COR-L47 (cell line): ENCODE measurements at places on chromosomes 5 and 9.

DNA sequence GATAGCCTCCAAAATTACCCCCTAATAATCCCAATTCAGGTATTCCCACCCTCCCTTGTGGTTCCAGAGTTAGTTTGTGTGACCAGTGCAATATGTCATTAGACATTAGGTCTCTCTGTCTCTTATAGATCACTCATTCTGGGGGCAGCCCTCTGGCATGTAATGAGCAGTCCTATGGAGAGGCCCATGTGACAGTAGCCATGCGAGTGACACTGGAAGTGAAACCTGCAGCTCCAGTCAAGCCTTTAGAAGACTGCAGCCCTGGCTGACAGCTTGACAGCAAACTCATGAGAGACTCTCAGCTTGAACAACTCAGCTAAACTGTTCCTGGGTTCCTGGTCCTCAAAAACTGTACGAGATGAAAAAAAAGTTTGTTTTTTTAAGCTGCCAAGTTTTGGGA lies 54.0 kb upstream of the HSPB3 start:
- no peak for DNase-seq

- peak; percentile 8 for DNase-seq
These were observed 20.7 kb downstream of the PTPN3 start for GRCh38 chr9:109477258-109478050.

DNA sequence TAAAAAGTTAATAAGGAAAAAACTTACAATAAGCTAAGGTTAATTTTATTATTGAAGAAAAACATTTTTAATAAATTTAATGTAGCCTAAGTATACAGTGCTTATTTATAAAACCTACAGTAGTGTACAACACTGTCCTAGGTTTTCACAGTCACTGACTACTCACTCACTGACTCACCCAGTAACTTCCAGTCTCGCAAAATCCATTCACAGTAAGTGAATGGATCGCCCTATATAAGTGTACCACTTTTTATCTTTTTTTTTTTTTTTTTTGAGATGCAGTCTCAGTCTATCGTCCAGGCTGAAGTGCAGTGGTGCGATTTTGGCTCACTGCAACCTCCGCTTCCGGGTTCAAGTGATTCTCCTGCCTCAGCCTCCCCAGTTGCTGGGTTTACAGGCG lies 47.7 kb downstream of the FNIP1 start:
- DNase-seq = no peak

- no peak for DNase-seq
These were observed 60.5 kb downstream of the CDC42SE2 start for GRCh38 chr5:131324303-131324702.

DNA sequence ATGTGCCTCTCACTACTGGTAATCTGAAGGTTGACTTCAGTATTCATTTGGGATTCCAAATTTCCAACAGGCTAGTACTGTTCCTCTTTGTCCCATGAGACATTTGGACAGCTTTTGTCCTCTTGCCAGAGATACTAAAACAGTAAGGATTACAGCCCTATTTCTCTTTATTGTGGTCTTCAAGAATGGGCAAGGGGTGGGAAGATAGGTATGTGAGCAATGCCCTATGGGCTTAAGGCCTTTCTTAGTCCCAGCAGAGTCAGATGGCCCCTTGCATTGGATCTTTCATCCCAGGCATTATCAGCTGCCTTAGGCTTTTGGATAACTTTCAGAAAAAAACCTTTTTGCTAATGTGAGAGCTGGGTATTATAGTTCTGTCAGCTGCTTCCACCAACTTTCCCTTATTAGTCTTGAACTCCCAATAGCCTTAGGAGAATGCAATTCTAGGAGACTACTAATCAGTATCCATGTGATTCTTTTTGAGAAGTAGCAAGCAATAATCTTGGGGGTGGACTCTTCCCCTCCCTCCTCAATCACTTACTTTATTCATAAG lies 361.1 kb upstream of the NUDT12 start:
- no peak for DNase-seq

GRCh38 chr5:55925712-55926111 lies 69.1 kb downstream of the IL6ST start:
- no peak for DNase-seq
